ENCODE measurements at places on chromosomes 7 and 10.

GRCh38 chr10:96287392-96288105, 16.2 kb upstream of the BLNK start:
- no peak for DNase-seq

DNA sequence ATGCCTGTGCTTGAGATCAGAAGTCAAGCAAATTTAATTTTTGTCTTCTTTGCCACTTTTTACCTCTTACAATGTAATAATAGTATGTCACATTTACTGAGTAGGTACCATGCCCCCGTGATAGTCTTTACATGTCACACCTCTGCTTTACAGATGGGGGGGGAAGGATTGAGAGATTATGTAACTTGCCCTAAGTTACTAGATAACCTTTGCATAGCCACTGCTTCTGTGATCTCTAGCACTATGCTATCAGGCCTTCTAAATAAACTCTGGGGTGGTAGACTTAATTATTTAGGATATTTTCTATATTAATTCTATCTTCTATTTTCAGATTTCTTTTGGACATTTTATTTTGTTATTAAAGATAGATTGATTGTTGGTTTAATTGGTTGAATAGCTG, 514.4 kb downstream of the SUGCT start:
- DNase-seq = no peak

GRCh38 chr7:158868764-158869410, 12.5 kb downstream of the DYNC2I1 start:
- DNase-seq = no peak

- no peak for DNase-seq
These were observed 88.4 kb downstream of the SH3PXD2A start for GRCh38 chr10:103766751-103767505.

GRCh38 chr7:106057962-106058927, 53.9 kb downstream of the SYPL1 start:
- no peak for DNase-seq

GRCh38 chr10:124647421-124648130, 96.6 kb downstream of the FAM53B start:
- peak; percentile 70 for DNase-seq

DNA sequence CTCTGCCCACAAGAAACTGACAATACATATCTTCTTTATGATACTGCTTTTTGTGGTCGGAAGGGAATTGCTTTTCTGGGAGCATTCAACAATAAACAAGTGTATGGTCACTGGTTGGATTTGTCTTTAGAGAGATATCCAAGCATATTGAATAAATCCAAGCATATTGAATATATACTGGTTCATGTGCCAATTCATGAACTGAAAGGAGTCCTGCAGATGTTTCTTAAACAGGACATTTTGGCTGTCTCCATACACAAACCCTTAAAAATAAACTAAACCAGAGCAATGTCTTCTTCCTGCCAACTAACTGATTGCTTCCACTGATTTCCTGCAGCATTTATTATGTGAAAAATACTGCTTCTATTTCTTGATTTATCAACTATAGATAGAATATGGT, 173.9 kb downstream of the FOXP2 start:
- no peak for DNase-seq

DNA sequence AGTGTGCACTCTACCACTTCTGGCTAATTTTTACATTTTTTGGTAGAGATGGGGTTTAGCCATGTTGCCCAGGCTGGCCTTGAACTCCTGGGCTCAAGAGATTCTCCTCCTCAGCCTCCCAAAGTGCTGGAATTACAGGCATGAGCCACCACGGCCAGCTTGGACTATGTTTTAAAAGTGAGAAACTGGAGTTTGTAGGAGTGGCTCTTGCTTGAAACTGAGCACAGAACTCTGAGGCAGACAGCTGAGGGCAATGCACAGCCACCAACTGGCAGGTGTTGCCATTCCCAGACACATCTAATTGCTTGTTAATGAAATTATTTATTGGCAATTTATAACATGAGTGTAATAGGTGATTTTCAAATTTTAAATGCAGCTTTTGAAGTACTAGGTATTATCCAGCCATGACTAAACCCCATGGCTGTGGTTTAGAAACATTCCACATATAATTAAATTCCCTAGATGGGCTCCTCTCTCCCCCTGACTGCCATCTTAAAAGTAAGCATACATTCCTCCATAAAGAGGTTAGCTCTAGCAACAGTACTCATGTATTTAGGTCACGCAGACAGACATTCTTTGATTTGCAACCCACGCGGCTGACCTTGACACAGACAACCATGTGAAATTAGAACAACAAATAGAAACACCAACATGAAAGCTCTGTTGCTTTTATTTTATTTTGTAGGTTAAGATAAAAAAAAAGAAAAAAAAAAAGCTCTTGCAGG, 19.8 kb downstream of the PANK1 start:
- no peak for DNase-seq

DNA sequence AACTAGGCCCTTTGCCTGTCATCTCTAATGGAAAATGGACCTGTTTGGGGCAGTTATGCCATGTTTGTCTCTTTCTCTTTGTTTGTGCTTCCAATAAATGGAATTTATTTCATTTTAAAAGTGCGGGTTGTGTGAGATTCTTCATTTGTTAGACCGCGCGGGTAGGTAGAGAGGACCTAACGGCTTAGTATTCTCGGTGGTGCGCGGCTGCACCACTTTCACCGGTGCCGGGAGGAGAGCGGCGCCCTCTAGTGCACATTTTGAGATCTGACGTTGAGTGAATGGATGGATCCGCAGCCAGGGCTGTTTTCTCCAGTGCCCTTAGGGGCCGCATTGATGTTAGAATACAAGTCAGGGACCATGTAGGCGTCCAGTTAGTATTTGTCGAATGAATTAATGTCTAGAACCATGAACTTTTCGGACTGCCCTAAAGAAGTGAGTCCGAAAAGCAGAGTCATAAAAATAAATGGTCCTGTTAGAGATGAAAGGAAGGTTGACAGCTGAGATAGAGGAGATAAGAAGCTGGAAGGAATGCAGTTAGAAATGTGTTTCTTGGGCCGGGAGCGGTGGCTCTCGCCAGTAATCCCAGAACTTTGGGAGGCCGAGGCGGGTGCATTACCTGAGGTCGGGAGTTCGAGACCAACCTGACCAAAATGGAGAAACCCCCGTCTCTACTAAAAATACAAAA, 29.3 kb upstream of the GIMAP8 start:
- DNase-seq = peak; percentile 52

DNA sequence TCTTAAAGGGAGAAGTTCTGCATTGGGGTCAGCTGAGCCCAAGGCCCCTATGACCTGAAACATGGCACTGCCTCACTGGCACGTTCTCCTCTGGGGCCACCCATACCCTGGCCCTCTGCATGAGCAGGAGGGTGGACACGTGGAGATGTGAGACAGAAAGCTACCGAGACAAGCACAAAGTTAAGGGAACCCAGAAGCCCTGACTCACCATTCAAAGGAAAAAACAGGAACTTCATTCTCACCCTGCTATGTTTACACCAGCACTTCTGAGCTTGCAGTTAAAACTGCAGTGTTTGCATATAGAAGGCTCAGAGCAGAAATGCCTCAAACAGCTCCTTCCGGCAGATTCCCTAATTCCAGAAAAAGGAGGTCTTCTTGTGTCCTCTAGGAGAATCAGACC, 41.7 kb downstream of the DENND11 start:
- no peak for DNase-seq

DNA sequence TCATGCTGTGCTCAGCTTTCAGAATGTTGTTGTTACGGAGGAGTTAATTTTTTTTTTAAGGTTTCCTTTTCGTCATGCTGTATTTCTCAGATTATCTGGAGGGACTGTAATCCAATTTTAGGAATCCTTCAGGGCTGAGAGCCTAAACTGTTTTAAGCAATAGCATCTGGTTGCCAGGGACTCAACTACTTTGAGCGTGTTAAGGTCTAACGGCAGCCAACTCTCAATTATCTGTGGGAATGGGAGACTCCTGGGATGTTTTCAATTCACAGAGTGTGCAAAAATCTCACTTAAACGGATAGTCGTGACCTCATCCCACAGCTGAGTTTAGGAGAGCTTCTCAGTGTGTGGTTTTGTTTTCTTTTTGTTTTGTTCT, 291.7 kb downstream of the AUTS2 start:
- no peak for DNase-seq
